GM03348 (cell line): ENCODE measurements at places on chromosomes 7 and 10.

DNA sequence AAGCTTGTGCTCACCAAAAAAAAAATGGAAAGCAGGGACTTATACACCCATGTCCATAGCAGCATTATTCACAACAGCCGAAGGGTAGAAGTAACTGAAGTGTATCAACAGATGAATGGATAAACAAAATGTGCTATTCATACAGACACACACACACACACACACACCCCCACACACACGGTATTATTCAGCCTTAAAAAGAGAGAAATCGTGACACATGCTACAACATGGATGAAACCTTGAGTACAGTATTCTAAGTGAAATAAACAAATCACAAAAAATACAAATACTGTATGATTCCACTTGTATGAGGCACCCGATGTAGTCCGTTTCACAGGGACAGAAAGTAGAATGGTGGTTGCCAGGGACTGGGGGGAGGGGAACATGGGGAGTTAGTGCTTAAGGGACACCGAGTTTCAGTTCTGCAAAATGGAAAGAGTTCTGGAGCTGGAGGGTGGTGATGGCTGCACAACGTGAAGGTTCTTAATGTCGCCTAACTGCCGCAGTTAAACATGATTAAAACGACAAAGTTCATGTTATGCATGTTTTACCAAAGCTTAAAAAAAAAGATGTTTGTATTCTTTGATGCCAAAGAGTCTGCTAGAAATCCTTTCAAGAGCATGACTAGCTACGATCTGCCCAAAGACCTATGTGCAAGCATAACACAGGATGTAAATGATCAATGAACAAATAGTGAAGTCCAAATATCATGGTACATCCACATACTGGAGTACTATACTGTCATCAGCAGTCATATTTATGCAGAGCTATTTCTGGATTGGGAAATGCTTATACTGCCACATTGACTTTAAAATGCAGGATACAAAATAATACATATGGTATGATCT is 7.2 kb downstream of the TNS3 start:
- no peak for DNase-seq

- DNase-seq = no peak
These were observed 57.0 kb downstream of the DNAJC12 start for GRCh38 chr10:67780759-67781538.

- no peak for DNase-seq
These were observed 48.6 kb downstream of the PARP12 start for GRCh38 chr7:140014123-140014522.

DNA sequence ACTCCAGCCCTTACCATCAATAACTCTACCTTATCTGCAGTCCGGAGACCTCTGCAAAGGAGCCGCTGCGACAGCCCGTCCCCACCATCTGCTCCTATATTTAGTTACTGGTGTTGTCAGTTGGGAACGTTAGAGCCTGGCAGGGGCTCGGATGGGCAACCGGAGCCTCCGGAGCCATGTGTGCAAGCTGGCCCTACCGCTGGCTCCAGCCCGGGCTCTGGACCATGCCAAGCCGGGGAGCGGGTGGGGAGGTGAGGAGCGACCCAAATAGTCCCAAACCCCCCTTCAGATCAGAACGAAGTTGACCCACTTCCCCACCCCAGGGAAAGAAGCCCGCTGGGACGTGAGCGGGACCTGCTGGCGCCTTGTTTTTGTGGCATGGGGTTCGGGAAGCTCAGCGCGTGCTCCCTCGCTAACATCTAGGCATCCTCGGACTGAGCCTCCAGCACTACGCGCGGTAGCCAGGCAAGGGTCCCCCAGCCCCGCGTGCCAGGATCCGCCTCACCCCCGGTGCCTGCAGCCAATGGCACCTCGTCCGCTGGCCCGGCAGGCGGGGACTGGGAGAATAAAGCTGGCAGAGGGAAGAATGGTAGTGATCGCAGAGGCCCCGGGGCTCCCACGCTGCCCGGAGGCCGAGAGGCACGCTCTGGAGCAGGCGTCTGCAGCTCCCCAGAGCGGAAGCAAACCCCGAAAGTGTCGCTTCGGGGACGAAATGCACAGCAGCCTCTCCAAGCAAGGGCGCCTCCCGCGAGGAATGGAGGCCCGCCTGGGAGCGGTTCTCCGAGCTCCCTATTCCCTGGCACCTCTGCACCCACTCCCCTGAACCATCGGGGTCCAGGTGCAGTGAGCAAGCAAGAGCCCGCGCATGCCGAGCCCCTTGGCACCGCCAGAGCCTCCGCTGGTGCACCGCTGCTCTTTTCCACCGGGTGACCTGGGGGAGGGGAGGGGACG is 679 bp downstream of the LRRC20 start:
- peak; percentile 75 for DNase-seq

DNA sequence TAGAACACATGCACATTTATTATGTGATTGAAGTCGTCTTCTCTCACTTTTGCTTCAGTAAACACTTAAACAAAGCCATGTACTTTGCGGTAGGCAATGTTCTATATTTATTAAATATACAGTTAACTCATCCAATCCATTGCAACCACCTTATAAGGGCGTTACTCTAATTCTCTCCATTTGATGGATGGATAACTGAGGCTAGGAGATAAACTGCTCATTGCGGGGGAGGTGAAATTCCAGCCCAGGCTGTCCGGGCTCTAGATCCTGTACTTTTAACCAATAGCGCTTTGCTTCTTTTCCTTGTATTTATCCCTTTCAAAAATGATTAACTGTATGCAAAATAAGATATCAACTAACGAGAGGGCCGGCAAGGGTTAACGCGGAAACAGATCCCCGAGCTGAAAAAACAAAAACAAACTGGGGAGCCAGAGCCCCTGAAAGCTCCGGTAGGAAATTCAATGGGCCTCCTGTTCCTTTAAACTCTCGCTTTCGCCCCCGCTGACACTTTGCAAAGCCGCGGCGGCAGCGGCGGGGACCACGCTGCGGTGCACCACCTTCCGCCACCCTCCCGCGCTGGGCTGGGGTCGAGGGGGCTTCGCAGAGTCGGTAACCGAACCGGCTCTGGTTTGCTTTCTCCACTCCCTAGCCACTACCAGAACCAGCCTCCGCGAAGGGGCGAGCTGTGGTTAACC is 1.0 kb upstream of the PLXDC2 start:
- no peak for DNase-seq

DNA sequence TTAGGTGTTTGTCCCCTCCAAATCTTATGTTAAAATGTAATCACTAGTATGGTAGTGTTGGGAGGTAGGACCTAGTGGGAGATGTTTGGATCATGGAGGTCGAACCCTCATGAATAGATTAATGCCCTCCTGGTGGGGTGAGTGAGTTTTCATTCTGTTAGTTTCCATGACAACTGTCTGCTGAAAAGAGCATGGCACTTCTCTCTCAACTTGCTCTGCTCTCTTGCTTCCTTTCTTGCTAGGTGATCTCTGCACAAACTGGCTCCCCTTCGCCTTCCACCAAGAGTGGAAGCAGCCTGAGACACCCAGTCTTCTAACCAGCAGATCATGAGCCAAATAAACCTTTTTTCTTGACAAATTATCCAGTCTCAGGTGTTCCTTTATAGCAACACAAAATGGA is 853.9 kb downstream of the SORCS1 start:
- no peak for DNase-seq

DNA sequence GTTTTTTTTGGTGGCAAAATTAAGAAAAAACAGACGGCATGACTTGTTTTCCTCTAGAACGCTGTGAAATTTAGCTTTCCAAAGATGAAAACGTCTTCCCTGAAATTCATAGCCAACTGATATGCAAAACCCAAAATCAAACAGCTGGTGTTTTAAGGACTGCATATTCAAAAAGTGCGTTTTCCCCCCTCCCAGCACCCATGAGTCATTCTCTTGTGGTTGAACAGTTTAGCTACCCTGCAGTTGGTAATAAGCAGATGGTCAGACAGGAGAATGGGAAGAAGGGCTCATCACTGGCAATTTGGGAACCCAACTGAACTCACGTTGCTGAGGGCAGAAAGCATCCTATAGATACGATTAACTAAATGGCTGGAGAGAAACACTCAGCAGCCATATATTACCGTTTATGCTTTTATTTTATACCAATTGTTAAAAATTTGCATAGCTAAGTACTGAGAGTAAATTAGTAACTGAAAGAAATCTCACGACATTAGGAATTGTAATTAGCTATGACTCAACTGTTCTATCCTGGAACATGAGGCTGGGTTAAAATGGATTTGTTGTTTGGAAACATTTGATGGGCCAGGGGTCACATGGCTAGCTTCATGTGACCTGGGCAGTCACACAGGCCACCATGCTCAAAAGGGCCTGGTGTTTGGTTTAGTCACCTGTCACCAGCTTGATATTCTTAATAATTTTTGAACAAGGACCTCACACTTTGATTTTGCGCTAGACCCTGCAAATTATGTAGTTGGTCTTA is 343.1 kb downstream of the PHTF2 start:
- peak; percentile 72 for DNase-seq
